ENCODE measurements at places on chromosomes 11 and 22.

DNA sequence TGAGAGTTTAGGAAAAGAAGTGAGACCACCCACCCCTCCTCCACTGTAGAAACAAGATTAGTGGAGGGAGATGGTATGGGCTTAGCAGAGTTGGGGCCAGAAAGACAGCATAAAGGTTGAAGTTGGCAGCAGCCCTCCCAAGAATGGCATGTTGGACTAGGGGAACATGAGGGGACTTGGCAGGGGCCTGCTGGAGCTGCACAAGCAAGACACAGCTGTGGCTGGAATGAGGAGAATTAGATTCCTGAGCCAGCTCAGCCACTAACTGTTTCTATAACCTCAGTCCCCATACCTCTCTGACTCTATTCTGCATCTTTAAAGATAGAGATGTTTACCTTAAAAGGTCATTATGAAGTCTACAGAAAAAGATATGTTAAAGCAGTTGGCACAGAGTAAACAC, 13.2 kb downstream of the MAP6 start:
- DNase-seq = no peak

DNA sequence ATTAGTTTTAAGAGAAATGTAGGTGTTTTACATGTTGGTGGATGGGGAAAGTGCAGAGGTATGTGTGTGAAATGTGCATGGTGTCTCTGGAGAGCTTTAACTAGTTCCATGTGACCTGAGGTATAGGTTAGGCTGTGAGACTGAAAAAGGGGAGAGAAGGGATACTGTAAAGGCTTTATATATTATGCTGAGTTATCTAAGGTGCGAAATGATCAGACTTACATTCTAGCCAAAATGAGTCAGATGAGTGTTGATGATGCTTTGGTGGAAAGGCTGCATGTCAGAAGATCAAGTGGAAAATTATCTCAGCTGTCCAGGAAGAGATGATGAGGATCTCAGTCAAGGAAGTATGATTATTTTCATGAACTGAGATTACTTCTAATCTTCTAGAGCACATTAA, 15.8 kb downstream of the ACAT1 start:
- DNase-seq = no peak

DNA sequence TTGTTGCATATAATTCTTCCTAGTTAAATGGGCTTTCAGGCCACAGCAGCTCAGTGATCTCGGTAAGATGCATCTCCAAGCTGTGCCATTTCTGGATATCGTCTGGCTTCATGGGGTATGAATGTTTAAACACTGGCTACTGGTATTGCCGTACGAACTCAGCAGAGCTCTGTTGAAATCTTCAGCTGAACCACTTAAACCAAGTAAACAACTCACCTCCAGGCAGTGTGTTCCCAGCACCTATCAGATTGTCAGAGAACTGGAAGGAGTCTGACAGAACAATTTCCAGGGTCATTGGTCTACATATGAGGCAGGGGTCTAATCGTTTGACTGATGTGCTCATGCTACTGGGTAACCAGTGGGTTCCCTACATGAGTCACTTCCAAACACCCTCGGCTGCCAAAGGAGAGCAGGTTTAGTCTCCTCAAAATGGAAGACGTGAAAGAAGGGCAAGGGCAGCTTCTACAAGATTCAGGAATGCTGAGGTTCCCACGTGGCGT, 93.2 kb upstream of the BMAL1 start:
- DNase-seq = no peak

DNA sequence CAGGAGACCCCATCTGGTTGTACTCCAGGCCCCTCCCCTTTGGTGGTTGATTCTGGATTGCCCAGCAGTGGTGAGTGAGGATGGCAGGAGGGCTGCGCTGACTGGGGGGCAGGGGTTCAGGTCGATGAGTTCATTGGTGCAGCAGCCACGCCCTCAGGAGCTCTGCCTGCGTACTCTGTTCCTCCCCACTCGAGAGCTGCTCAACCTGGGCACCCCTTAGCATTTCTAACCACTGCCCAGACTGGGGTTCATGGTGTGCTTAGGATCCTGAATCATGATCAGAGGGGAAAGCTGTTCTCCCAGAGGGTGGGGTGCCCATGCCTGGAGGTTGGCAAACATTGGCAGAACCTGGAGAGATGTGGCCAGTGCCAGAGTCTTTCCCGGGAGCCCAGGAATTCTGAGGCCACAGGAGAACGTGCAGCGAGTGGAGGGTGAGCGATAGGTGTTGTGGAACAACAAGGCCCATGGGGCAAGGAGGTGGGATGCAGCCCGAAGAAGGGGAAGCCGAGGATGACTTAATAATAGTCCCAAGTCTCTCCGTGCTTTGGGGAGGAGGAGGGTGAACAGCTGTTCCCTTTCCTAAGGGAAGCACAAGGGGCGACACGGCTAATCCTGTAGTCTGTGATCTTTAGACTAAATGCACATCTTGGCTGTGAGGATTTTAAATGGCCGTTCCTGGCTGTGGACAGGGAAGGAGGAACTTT, 75.5 kb downstream of the SCN3B start:
- DNase-seq = no peak

GRCh38 chr11:73141309-73142127, 600 bp downstream of the FCHSD2 start:
- DNase-seq = peak; percentile 52

DNA sequence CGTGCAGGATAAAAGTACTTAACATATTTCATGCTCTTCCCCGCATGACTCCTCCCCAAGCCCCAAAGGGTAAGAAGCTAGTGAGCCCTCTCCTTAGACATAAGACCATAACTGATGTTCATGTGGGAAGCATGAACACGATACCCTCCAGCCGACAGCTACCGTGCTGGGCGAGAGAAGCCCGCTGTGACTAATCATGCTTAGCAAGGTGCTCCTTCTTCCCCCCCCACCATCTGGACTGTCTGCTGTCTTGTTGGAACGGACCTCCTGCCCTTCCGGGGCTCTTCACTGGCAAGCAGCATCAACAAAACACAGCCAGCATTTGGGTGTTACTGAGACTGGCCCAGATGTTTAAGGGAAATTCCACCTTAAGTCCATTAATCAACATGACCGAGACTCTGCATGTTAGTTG, 200.6 kb downstream of the DBX1 start:
- no peak for DNase-seq

DNA sequence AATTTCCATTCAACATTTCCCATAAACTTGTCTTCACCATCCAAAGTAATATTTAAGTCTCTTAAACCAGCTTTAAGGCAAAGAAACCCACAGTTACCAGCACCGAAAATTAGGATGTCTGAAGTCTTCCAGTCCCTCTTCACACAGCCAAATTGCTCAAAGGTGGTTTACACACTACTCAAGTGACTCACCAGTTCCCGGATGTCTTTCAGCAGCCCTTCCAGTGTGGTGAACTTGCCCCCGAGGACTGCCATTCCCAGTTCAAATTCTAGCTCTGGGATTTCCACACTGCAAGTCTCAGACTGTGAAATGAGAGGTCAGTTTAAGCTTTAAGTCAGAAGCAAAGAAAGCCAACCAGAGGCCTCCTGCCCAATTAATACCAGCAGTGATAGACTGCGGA, 5.1 kb downstream of the ZPR1 start:
- no peak for DNase-seq

GRCh38 chr11:126816645-126817044, 183.9 kb downstream of the KIRREL3 start:
- no peak for DNase-seq

DNA sequence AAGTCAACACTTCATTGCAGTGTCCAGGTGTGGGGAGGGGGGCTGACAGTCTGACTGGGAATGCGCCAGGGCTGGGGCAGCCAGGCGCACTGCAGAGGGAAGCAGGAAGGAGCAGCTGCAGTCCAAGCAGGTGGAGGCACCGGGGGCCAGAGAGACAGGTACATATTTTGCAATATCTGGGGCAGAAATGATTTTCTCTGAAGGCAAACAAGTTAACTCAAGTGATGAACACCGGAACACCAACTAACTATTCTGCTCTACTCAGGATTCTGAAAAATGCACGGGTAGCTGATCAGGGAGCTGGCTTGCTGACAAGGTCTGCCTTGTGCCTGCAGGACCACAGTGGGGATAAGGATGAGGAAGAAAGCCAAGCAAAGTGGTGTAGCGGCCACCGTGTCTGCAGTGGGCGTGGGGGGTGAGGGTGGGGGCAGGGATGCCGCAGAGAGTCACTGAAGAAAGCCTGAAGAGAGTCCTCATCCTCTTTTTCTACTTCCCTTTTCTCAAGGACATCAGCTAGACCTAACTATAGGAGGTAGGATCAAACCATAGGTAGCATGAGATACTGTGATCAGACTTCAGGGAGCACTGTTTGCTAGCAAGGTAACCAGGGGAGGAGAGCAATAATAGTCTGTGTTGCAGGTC, 83.4 kb downstream of the SCN3B start:
- DNase-seq = no peak

- DNase-seq = no peak
These were observed 16.1 kb upstream of the RELT start for GRCh38 chr11:73359930-73360742.

DNA sequence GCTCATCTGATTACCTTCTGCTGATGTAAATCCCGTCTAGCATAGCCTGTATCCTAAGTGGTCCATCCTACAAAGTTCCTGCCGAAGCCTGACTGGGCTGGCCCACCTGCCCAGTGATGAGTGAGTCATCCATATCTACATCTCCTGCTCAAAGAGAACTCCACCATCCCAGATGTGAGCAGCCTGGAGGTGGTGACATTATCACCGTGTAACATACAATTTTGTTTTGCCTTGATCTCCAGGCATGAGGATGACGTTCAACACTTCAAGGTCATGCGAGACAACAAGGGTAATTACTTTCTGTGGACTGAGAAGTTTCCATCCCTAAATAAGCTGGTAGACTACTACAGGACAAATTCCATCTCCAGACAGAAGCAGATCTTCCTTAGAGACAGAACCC, 5.6 kb downstream of the TMA7B start:
- DNase-seq = no peak

GRCh38 chr22:42803389-42803788, 53.7 kb downstream of the ARFGAP3 start:
- no peak for DNase-seq

DNA sequence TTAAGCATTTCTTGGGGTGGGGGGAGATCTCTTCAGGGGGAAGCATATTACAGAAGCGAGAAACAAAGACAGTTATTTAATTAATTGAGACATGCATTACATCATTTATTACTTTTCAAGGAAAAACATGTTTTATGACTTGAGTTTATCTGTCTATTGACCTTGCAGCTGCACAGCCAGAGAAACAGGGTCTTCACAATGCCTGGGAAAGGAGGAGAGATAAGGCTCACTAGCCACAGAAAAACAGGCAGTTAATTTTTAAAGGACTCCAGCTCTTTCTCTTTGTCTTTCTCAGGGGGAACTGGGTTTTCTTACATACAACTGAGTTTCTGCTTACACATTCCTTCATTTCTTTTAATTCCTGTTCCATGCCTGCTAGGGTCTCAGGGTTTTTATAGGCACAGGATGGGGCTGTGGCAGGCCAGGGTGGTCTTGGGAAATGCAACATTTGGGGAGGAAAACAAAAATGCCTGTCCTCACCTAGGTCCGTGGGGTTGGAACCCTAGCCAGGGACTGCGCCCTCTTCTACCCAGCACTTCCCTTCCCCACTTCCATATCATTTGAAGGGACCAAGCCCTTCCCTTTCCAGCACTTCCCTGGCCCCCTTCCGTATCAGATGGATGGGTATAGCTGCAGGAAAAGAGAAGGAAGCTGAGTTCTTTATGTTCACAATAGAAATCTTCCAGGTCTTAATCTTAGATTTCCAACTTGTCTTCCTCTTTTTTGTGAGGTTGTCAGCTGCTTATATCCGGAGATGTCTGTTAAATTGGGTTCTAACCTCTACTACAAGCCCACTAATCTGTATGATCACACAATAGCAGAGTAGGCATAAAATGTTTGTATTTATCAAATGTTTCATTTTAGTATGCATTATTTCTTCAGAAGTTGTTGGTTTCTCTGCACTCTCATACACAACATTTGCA, 38.3 kb downstream of the BIRC2 start:
- DNase-seq = no peak

- no peak for DNase-seq
These were observed 227.8 kb downstream of the BRD1 start for GRCh38 chr22:49599691-49600455.

DNA sequence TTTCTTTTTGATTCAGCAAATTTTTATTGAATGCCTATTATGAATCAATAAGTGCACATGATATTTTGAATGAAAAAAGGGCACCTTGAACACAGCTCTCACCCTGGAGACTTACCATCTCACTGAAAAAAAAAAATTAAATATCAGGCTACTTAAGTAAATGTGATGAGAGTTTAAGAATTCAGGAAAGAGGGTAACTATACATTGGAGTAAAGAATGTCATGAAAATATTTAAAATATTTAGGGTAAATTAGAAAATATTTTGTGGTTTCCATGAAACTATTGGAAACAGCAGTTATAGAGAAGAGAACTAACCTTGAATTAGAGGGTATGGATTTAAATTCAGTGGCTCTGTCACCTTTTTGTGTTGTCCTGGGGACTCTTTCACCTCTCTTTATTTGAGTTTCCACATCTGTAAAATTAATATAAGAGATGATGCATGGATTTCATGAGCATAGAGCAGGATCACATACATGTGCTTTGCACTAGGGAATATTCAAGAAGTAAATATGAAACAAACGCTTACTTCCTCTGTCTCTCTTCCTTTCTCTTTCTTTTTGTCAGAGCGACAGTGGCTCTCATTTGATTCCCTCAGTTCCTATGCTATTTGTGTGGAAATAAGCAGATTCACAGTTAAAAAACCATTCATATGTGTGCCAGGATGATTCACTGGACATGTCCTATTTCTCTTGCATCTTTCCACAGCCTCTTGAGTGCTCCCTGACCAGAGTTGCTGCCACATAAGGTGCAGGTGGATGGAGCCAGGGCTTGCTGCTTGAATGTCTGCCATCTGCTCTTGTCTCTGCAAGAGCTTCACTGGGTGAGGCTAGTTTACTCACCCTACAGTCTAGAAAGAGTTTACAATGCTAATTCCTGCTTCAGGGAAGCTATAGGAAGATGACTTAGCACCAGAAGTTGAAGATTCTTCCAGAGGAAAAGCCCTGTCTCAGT, 533.1 kb downstream of the ETS1 start:
- DNase-seq = no peak

- DNase-seq = no peak
These were observed 50.0 kb downstream of the TTC28 start for GRCh38 chr22:28629420-28630176.

DNA sequence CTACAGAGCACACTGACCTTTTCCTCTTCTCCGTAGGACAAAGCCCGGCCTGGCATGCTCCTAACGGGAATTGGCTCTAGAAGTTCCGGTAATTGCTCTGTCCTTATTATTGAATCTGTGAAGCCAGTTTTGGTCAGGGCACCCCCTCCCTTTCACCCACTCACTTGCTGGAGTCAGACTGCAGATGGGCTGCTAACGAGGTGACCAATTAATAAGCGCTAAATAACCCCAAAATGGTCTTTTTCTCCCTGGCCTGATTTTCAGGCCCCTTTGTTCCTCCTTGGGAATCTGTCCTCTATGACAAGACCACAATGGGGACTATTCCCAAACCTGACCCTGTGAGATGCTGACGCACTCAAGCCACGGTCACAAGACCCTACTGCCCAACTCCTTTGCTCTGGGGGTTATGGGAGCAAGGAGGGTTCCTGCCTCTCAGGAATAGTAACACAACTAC, 610.0 kb upstream of the CADM1 start:
- no peak for DNase-seq

All from central memory CD4-positive, alpha-beta T cell (primary cell).